Mononuclear cell (primary cell): ENCODE measurements at places on chromosomes 5 and 9. TPM values are rescaled to one million over a fixed set of nuclear protein-coding genes. Genes with fewer than 3 reads are reported as not detected.

The CCDC192 gene
- total RNA-seq, result not detected

The PCDHGA12 gene
- total RNA-seq, result 0.10 TPM

The SSNA1 gene
- 38.2 TPM for total RNA-seq

The LCN2 gene
- total RNA-seq, result 4.7 TPM

The LHX3 gene
- not detected for total RNA-seq

The GALNT12 gene
- total RNA-seq, result 4.5 TPM

The PANK3 gene
- 53.1 TPM for total RNA-seq

The C5orf52 gene
- not detected for total RNA-seq

The DAB2IP gene
- 0.10 TPM for total RNA-seq

The DDX4 gene
- total RNA-seq, result not detected

The VLDLR gene
- 0.31 TPM for total RNA-seq

The SAXO1 gene
- total RNA-seq, result 0.10 TPM

The CSNK1A1 gene
- 249 TPM for total RNA-seq

The AHRR gene
- total RNA-seq, result 0.31 TPM

The SHC3 gene
- total RNA-seq, result under 0.01 TPM

The CD180 gene
- total RNA-seq, result 2.3 TPM

The FOXD4L5 gene
- under 0.01 TPM for total RNA-seq

The TTLL11 gene
- total RNA-seq, result 1.0 TPM

The OR1Q1 gene
- not detected for total RNA-seq

The PTGER4 gene
- total RNA-seq, result 441 TPM

The LMX1B gene
- total RNA-seq, result not detected

The SLC27A6 gene
- not detected for total RNA-seq

The CAMK2A gene
- 0.94 TPM for total RNA-seq

The SLC6A7 gene
- 0.10 TPM for total RNA-seq

The ANKRD31 gene
- 0.63 TPM for total RNA-seq

The PITX1 gene
- not detected for total RNA-seq

The PCDHA13 gene
- total RNA-seq, result not detected

The RANBP3L gene
- total RNA-seq, result 0.10 TPM

The RPL35 gene
- 2,254 TPM for total RNA-seq

The IL13 gene
- total RNA-seq, result 0.31 TPM

The ZBTB6 gene
- total RNA-seq, result 11.2 TPM
